ENCODE measurements at places on chromosomes 4 and X.

DNA sequence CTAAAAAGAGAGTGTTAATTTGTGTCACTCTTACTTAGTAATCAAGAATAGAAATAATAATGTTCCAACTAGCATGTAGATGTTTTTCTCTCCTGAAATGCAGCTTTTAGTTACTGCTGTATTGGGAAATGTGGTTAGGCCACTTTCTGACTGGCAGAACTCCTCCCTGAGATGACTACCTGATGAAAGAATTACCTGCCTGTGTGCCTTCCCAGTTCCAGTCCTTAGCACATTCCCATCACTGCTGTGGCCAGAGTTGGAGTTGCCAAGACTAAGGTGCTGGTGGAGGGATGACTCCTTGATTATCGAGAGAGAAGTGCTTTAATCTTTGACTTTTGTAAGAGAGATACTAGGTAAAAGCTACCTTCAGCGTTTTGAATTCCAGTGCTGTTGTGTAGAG is 9.5 kb downstream of the GAB1 start:
- DNase-seq: no peak

DNA sequence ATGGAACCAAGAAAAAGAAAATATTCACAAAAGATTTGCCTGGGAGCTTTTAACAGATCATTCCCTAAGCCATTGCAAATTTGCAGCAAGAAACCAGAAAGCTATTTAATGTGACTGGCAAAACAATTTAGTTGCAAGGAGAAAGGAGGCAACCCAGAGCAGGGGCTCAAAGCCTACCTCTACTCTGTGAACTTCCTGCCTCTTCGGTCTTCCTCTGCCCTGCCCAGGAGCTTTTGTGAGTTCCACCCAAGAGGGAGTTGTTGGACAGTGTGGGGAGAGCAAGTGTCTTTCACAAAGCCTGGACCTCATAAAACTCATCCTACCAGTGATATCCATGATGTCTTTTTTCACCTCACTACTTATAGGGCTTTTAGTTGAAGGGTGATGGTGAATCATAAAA is 107.4 kb downstream of the AFF1 start:
- DNase-seq: no peak

GRCh38 chrX:51281758-51282318 is 50.8 kb upstream of the NUDT10 start:
- no peak for DNase-seq

- DNase-seq: no peak
Observed at GRCh38 chr4:13547485-13548041, 3.3 kb upstream of the NKX3-2 start.

DNA sequence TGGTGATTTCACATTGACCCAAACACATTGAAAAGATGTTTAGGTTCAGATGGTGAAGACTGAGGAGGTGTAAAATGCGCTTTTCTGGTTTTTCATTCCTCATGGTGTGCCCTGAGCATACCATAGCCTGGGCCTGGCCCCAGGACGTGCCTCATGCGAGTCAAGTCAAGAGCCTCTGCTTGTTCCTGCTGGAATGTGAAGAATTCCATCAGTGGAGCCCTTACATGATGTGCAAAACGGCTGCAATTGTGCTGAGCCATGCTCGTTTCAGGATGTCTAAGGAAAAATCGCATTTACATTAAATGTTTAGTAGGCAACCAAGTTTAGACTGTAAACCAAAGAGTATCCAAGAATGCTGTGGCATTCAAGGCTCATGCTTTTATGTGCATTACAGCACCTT is 34.9 kb downstream of the GYG2 start:
- no peak for DNase-seq

- no peak for DNase-seq
Observed at GRCh38 chrX:115650449-115650848, 89.5 kb downstream of the PLS3 start.

DNA sequence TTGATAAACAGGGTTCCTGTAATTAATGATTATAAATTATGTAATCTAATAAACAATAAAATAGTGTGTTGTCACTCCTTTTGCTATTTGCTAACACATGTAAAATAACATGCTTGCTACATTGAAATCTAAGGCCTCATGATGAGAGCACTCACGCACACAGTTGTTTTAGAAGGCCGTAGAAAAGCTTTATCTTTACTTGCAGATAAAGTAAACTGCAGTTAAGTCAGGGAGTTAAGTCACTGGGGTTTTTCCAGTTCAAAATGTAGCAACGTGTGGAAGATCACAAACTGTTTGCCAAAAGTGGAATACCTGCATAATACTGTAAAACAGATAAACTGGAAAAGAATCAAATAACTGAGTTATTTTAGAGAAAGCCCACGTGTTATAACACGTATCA is 187.3 kb upstream of the PACRGL start:
- DNase-seq: no peak

GRCh38 chr4:173837517-173837916 is 307.5 kb upstream of the HAND2 start:
- DNase-seq: no peak

GRCh38 chr4:103123114-103123513 is 23.5 kb upstream of the BDH2 start:
- DNase-seq: no peak
